Gastrocnemius medialis (tissue), 4 donors: ENCODE measurements at places on chromosomes 3 and 15.

DNA sequence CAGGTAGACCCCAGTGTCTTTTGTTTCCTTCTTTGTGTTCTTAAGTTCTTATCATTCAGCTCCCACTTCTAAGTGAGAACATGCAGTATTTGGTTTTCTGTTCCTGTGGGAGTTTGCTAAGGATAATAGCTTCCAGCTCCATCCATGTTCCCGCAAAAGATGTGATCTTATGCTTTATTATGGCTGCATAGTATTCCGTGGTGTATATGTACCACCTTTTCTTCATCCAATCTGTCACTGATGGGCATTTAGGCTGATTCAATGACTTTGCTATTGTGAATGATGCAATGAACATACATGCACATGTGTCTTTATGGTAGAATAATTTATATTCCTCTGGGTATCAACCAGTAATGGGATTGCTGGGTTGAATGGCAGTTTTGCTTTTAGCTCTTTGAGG, 24.4 kb downstream of the MCCC1 start:
- no peak for DNase-seq

- DNase-seq, result no peak
Measured at GRCh38 chr3:127899766-127900165, 15.3 kb upstream of the KBTBD12 start.

DNA sequence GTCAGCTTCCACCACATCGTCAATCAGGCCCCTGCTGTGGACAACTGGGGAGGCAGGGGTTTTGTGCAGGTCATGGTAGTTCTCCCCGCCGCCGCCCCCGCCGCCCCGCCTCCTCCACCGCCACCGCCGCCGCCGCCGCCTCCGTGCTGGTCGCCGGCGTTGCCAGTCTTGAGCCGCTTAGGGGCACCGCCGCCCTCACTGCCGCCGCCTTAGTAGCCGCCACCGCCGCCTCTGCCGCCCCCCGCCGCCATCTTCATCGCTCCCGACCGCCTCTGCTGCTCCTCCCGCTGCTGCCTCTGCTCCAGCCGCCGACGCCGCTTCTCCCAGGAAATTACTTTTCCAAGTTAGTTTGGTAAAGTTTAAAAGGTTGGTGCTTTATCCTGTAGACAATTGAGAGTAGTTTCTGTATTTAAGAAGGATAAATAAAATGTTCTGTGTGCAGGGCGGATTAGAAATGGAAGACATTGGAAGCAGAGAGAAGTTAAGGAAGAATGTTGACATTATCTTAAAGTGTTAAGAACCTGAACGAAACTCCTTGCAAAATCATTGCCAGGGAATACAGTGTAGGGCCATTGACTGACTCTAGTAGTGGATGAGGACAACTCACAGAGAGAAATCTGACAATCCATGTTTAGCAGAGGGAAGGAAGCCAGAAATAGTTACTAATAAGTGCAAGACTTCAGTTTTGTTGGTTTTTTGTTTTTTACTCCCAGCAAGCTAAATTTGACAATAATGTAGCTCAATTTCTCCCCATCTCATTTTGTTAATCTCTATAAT, 53.0 kb upstream of the GOLGA8A start:
- no peak for DNase-seq

DNA sequence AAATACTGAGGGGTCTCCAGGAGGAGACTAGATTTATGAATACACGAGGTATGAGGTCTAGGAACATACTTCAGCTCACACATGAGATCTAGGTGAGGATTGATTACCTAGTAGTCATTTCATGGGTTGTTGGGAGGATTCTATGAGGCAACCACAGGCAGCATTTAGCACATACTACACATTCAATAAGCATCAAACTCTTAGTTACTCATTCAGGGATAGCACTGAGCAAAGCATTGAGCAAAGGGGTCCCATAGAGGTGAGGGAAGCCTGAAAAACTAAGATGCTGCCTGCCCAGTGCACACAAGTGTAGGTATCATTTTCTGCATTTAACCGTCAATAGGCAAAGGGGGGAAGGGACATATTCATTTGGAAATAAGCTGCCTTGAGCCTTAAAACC, 4.5 kb downstream of the CCR5 start:
- DNase-seq, result no peak

GRCh38 chr3:23830869-23831484, 25.2 kb downstream of the UBE2E1 start:
- DNase-seq, result no peak

GRCh38 chr3:37210230-37210629, 35.8 kb upstream of the LRRFIP2 start:
- no peak for DNase-seq

GRCh38 chr3:67154429-67154828, 156.3 kb downstream of the KBTBD8 start:
- no peak for DNase-seq

- no peak for DNase-seq
Measured at GRCh38 chr3:180058238-180058637, 21.5 kb upstream of the PEX5L start.

DNA sequence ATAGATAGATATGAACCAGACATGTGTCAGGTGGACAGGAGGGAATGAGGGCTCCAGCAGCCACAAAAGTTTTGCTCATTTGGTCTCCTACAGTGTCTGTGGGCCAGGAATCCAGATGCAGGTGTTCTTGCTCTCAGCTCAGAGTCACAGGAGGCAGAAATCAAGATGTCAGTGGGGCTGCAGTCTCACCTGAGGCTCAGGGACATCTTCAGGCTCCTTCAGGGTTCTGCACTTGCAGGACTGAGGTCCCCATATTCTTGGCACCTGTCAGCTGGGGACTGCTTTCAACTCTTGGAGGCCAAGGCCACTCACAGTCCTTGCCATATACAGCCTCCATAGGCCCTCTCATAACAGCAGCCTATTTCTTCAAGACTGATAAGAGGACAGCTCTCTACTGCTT, 57.3 kb downstream of the PGPEP1L start:
- DNase-seq, result no peak

DNA sequence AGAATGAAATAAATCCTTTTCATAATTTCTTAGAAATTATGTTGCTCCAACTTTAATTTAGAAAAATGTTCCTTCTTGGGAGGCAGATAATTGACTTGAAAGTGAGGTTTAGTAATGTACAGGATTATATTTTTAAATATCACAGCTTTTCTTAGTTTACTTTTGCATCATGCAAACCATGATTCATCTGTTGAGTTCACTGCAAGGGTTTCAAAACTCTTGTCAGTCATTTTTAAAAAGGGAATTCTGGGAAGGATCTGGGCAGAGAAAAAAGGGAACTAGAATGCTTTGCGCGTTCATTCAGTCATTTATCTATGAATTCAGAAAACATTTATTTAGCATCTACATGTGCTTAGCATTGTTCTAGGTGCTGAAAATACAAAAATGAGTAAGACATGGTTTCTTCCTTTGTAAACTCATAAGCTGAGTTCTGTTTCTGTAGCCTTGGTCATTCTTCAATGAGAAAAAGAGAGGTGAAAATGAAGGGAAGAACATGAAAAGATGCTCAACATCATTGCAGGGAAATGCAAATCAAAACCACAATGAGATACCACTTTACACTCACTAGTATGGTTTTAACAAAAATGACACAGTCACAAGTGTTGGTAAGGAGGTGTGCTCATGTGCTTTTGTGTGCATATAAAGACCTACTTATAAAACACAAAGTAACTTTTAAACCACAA, 209.1 kb downstream of the NR1D2 start:
- DNase-seq, result no peak

GRCh38 chr15:37907136-37907535, 27.3 kb upstream of the TMCO5A start:
- no peak for DNase-seq
